GM23248 (cell line): ENCODE measurements at places on chromosomes 5 and 9. TPM values are rescaled to one million over a fixed set of nuclear protein-coding genes. Genes with fewer than 3 reads are reported as not detected.

Gene MLLT3
- 7.1 and 7.5 TPM in 2 replicates for polyA plus RNA-seq

Gene C1QTNF2
- polyA plus RNA-seq, result 0.25 and 0.31 TPM in 2 replicates

Gene CFAP157
- 0.43 and 0.55 TPM in 2 replicates for polyA plus RNA-seq

GRCh38 chr9:6305954-6306563 is 22.1 kb upstream of the TPD52L3 start:
- H3K36me3 ChIP-seq, result no peaks in the 10 kb centered on the region
- DNase-seq, result peak; percentile 70
- H3K27me3 ChIP-seq, result no peaks in the 10 kb centered on the region
- no peak overlapping the region for H3K27ac ChIP-seq
- 0 out of 2 replicates have a peak, but pooled peaks cover 6% of the 10 kb centered on the region for H3K4me1 ChIP-seq

Gene DYNC2I2
- polyA plus RNA-seq, result 58.8 and 60.8 TPM in 2 replicates

Gene CDKN2A
- polyA plus RNA-seq, result 42.2 and 43.6 TPM in 2 replicates

DNA sequence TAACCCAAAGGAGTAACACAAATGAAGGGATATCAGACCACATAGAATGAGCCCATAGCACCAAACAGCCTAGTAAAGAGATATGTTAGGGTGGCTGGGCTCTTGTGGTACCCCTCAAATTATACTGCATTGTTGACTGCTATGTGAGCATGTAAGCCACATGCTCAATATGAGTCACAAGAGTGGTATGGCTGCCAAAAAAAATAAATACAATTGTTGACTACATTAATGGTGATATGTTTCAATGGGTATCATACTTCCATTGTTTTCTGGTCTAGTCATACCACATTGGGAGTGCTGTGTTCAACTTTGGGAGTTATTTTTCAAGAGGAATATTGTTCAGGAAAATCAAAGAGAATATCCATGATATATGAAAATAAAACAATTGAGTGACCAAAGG is 162.4 kb upstream of the PIK3R1 start:
- H3K27ac ChIP-seq, result no peak overlapping the region
- peaks cover 13% of the 10 kb centered on the region; the same call in 1 of the 2 replicates for H3K4me1 ChIP-seq
- H3K27me3 ChIP-seq, result no peaks in the 10 kb centered on the region
- no peaks in the 10 kb centered on the region for H3K36me3 ChIP-seq

Gene NDUFS4
- 205 TPM in 2 replicates for polyA plus RNA-seq

DNA sequence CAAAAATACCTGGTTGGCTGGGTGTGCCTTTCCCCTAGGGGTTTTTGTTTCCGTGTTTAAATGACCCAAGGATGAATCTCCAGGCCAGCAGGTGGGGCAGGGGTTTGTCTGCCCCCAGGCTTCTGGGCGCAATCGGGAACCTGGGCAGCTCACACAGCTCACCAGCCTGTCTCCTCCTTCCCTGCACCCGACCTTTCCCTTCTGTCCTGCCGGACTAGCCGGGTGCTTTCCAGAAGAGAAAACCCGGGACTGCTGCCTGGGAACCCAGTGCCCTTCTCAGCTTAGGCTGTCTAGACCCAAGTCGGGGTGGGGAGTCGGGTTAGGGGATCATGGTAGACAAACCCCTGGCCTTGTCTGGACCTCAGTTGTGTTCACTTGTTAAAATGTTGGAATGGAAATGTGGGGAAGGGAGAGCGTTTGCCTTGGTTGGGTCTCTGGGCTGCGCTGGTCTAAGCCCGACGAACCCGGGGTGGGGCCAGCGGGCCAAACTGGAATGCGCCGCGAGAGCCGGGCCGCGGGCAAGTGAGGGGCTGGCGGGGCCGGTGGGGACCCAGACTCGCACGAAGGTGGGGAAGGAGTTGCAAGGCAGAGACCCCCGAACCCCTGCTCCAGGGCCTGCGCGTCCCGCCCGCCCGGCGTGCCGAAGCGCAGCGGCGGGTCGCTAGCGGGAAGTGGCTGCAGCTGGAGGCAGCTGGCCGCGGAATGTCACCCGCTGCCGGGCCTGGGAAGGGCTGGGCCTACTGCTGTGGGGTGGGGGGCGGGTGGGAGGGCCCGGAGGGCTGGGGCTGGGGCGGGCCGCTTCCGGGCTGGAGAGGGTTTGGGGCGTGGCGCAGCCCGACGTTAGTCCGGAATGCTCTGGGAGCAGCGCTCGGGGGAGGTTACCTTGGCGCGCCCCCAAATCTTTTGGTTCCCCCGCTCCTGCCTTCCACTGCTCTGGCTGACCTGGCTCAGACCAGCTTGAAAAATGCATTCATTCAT is 84.6 kb downstream of the DAB2IP start:
- no peaks in the 10 kb centered on the region for H3K36me3 ChIP-seq
- peak; percentile 61 for DNase-seq
- H3K4me3 ChIP-seq, result peak overlapping the region; percentile 66
- no peaks in the 10 kb centered on the region for H3K27me3 ChIP-seq

GRCh38 chr9:134605351-134605965 is 36.1 kb upstream of the COL5A1 start:
- no peaks in the 10 kb centered on the region for H3K27me3 ChIP-seq
- H3K4me3 ChIP-seq, result no peak overlapping the region
- no peak for DNase-seq
- H3K36me3 ChIP-seq, result no peaks in the 10 kb centered on the region
- no peak overlapping the region for H3K27ac ChIP-seq

Gene CCNI2
- 0.51 and 0.73 TPM in 2 replicates for polyA plus RNA-seq

DNA sequence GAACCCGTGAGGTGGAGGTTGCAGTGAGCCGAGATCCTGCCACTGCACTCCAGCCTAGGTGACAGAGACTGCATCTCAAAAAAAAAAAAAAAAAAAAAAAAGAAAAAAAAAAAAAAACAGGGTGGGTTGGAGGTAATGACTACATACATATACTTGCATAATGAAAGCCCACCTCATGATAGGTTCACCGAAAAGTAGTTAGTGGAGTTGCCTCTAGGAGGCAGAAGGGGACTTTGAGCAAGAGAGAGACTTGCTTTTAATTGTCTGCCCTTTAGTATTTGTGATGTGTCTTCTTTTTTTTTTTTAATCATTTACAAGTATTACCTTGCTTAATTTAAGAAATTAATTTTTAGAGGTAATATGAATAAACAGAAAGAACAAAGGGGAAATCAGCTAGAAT is 99.8 kb downstream of the PPARGC1B start:
- no peak overlapping the region for H3K4me3 ChIP-seq
- no peak for DNase-seq
- no peaks in the 10 kb centered on the region for H3K27me3 ChIP-seq
- H3K4me1 ChIP-seq, result peaks cover 4% of the 10 kb centered on the region; the same call in 1 of the 2 replicates
- H3K27ac ChIP-seq, result no peak overlapping the region

DNA sequence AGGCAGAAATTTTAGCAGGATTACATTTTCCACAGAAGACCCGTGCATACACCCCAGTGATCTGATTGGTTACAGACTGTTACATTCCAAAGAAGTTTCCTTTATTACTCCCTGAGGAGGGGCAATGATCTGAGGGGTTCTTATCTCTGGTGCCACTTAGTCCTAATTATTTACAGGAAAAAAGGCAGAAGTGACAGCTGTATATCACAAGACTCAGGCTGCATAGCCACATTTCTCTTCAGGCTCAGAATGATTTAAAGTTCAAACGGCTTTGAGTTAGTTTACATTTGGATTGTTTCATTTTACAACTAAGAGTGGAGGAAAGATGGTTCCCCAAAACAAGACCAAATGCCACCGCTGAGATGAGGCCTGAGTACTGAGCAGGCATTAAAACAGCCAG is 17.3 kb downstream of the NAIF1 start:
- no peak overlapping the region for H3K4me3 ChIP-seq
- H3K4me1 ChIP-seq, result no peaks in the 10 kb centered on the region

Gene ADAMTS16
- polyA plus RNA-seq, result 0.11 and 0.65 TPM in 2 replicates
